ENCODE measurements at places on chromosomes 12 and 14.

GRCh38 chr12:102950107-102950949, 7.1 kb upstream of the ASCL1 start:
- no peak for DNase-seq

DNA sequence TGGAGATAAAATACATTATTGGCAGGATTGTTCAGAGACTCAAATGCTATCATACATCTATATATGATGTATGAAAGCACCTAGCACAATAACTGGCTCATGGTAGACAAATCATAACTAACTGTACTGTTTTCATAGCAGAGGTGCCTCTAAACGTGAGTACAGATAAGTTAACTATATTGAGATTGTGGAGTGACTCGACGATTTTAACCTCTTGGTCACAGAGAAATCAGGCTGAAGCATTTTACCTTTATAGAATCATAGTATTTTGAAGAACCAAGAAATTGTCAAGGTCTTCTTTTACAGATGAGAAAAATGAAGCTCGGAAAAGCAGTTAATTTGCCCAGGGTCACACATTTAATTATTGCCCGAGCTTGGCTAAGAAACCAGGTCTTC, 666 bp upstream of the DERA start:
- no peak for DNase-seq

DNA sequence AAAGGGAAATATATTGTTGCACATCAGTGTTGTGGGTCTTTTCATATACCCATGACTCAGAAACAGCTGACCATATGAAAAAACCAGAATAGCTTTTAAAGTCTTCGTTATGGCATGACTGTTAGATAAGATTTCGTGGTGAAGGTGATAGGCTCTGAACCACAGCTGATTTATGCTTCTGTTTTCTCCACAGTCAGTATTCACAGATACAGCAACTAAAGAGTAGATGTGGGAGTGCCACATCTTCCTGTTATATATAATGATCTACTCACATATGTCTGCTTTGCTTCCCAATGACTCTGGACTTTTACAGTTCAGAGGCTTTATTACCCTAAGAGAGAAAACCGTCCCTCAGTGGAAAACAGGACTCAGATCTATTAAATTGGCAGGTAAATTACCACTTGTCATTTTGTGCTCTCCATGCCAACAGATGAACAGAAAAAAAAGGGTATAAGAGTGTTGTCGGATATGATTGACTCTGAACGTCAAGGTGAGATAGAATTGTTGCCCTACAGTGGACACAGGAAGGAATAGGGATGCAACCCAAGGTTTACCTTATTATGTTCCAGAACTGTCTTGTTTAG, 1037.1 kb downstream of the GALC start:
- DNase-seq: no peak

GRCh38 chr12:576615-577110, 86.6 kb downstream of the NINJ2 start:
- no peak for DNase-seq

- no peak for DNase-seq
Observed at GRCh38 chr14:70140614-70141013, 48.1 kb downstream of the SLC8A3 start.

DNA sequence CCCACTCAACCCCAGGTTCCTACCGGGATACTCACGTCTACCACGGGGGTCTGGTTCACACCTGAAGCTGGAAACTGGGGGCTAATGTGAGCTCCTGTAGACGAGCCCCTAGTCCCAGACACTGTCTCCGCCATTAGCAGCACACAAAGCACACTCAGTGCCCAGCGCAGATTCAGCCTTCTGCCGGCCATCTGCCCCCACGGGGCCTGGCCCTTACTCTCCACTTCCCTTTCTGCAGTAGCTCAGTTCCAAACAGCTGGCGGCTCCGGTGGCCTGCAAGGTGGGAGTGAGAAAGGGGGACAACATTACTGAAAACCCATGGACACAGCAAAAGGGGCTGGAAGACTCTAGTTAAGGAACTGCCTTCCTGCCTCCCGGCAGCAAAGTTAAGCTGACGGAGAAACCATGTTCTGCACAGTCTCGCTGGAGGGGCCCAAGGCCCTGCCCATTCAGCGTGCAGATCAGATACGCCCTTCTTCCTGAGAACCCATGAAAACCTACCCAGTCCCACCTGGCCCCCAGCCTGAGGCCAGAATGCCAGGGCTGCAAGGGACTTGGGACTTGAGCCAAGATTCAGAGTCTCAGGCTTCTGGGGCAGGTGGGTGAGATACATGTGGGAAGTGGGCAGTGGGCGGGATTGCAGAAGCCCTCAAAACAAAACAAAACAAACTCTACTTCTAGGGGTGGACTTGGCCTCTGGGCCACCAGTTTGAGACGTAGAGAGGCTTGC, 2.1 kb downstream of the SLC8B1 start:
- DNase-seq: no peak

- no peak for DNase-seq
Observed at GRCh38 chr14:50785457-50786063, 45.4 kb downstream of the NIN start.

DNA sequence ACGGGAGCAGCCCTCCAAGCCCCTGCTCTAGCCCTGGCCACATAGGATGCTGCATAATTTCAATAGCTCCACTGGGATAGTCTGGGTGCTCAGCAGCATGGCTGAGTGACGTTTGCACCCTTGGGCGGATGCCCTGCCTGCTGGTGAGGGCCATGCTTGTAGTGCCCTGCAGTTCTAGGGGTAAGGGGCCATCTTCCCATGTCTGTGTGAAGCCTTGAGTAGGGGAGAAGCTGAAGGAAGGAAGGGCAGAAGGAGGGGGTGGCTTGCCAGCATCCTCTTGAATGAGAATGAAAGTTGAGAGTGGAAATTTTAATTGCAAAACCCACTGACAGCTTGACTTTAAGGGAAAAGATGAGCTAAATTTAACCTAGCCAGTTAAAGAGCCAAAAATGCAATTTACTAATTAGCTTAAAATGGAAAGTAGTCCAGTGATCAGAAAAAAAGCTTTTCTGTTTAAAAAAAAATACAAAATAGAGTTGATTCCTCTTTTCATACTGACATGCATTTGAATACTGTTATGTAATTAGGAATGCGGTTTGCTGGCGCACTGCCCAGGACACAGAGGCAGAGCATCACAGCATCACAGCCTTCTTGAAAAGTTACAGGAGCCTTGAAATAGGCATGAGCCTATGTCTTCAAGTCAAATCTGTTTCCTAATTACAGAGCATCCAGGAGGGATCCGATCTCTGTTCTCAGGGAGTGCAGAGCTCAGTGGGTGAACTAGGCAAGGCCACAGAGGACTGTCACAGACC, 18.5 kb upstream of the EML1 start:
- DNase-seq: no peak

Data from stimulated activated CD4-positive, alpha-beta T cell treated with anti-CD3 and anti-CD28 coated beads, Interleukin-1b, Interleukin-23, amount 100 ng/mL, for 24 hours (primary cell).